ENCODE measurements at places on chromosomes 5 and 9. TPM values are rescaled to one million over a fixed set of nuclear protein-coding genes. Genes with fewer than 3 reads are reported as not detected.

SPATA31A3 gene
- not detected for total RNA-seq

IL9 gene
- total RNA-seq = not detected

PAEP gene
- total RNA-seq = not detected

FCN1 gene
- not detected for total RNA-seq

CD72 gene
- total RNA-seq = not detected

DPYSL3 gene
- total RNA-seq = 42.7 TPM

CER1 gene
- not detected for total RNA-seq

ALDH1A1 gene
- total RNA-seq = 1.0 TPM

ZNF618 gene
- 19.3 TPM for total RNA-seq

F12 gene
- 6.5 TPM for total RNA-seq
